ENCODE measurements at places on chromosomes 2 and 18.
A peak's percentile ranks its signal among the peaks of the same experiment; 100 is the strongest.

DNA sequence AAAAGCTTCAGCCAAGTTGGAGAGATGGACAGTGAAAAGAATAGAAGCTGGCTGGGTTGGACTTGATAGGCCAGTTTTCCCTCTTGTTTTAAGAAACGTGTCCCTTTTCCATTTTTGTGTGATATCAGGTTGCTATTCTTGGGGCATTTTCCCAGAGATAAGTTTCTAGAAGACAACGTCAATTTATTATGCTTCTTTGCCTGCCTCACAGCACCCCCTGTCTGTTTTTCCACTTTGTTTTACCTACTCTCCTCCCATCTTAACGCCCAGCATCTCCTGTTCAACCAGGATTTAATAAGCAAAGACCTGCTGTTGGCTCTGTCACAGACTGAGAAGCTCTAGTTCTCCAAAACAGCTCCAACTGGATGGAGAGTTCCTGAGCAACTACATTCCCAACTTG is 317.8 kb upstream of the ZNF521 start:
- DNase-seq = no peak

- no peak for DNase-seq
These were observed 292.5 kb upstream of the CNTNAP5 start for GRCh38 chr2:123732563-123732962.

- no peak for DNase-seq
These were observed 48.3 kb downstream of the WDFY1 start for GRCh38 chr2:223896833-223897311.

DNA sequence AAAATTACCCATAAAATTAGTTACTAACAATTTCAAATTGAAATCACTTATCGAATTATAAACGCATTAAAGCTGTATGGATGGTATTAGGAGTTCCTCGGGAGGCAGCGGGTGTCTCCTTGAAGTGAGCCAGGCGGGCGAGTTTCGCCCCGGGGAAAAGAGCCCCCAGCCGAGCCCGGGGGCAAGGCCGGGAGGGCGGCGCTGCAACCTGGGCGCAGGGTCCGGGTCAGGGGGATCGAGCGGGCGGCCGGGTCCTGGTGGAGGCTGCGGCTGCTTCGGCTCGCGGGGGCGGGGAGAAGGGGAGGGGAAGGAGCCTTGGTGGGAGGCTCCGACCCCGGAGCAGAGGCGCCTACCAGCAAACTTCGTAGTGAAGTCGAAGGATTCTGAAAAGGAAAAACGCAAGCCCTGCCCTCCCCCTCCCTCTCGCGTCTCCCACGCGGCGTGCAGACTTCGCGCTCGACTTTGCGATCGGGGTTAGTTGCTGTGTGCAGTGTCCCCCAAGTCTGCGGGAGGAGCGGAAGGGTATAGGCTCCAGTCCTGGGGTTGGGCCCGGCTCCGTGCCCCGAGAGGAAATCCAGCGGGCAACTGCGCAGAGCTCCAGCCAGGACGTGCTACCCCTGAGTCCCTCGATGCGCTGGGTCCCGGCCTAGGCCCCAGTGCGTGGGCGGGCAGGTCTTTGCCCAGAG is 140.8 kb downstream of the MEIS1 start:
- DNase-seq = peak; percentile 42

- DNase-seq = peak; percentile 76
These were observed 227.6 kb downstream of the SEPTIN10 start for GRCh38 chr2:109386004-109386695.

DNA sequence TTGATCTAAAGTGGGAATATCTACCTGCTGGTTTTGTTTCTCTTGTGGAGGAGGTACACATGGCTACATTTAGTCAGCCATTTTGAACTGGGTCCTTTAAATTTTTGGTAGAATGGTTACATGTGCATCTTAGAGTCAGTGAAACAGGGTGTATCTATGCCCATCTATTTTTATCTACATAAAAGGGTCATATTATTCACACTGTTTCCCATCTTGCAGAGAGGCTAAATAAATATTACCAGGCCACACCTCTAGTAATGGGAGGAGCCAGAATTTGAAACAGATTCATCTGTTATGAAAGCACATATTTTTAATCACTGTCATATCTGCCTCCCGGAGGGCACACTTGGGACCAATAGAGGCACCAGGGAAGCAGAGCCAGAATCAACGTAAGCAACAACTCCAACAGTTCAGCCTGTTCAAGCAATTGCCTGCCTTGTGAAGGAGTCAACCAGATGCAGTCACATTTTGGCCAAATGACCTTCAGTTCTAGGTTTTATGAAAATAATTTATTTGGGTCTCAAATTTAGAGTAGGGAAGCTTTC is 376.8 kb downstream of the TSN start:
- DNase-seq = no peak

- DNase-seq = no peak
These were observed 11.5 kb upstream of the RNU4ATAC start for GRCh38 chr2:121519153-121519552.

- no peak for DNase-seq
These were observed 25.5 kb upstream of the STAT4 start for GRCh38 chr2:191176305-191176704.

- DNase-seq = peak; percentile 45
These were observed 941.1 kb upstream of the FANCL start for GRCh38 chr2:59182249-59182648.

DNA sequence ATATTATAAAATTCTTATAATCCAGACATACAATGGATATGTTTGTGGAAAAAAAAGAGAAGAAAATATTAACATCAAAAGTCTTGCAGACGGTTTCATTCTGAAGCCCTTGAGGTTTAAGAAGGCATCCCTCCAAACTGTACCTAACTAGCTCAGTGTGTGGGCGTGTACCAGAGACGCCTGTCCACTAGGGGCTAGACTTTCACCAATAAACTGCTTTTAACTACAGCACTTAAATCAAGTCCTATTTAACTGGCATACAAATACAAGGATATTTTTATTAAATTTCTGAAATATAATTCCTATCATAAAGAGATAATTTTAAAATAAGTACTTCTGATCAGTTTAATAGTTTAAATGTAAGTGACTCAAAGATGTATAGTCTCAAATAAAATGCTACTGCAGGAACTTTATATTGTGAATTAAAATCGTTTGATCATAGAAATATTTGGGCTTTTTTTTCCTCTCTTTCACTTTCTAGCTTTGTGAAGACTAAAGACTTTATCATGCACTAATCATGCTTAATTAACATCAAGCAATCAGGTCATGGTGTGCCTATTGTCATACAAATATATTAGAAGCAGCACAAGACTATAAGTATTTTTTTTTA is 437.7 kb downstream of the SATB2 start:
- peak; percentile 4 for DNase-seq

DNA sequence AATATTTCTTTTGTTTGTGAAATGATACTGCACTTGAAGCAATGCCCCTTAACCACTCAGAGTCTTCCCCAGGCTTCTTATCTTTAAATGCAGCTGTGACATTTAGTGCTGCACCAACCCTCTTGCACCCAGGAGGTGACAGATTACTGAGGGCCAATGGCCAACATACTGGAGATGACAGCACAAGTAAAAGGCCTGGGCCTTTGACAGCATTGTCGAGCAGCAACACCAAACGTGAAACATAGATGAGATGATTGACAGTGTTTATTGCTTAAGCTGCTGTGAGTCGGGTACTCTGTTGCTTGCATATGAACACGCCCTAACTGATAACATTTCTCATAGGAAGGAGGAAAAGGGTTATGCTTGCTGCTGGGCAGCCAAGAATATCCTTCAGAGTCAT is 80.3 kb downstream of the THNSL2 start:
- DNase-seq = no peak

- DNase-seq = peak; percentile 80
These were observed 370.8 kb downstream of the OSR1 start for GRCh38 chr2:18987592-18988073.

DNA sequence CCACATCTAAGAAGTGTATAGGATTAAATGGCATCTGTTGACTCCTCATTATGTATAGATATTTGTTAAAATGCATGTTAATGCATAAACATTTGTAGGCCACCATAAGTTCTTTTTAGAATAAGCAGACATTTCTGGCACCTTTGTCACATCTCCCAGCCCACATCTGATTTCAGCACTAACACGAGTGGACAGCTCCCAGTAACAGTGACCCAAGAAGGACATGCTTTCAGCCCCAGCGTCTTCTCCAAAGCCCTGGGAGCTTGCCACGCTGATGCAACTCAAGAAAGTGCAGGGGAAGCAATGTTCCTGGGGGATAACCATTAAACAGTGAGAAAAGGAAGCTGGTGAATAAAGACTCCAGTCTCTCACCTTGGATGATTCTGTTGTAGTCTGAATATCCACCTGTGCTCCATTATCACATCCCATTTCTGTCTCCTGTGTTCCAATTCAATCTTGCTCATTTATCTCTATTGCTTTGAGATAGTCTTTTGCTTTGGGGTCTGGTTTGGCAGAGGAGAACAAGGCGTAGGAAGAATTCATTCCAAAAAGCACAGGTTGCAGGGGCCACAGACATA is 182.6 kb upstream of the THSD7B start:
- no peak for DNase-seq

DNA sequence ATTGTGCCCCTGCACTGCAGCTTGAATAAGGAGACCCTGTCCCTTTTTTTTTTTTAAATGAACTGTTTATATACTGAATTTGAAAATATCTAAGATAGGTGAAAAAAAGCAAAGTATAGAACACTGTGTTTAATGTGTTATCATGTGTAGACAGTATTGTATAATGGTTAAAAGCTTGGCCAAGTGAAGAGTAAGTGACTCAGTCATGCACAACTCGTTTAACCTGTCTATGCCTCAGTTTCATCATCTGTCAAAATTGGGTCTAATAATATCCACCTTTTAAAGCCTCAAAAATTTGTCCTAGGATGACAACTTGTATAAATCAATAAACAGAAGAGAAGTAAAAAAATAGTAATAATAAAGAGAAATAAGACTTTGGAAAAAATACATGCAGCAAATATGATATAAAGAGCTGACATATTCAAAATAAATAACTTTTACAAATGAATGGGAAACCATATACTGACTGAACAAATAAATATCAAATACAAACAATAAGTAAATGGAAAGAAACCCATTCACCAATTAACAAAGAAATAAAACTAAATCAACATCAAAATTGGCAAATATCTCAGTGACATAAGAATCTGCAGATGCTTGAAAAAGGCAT is 113.7 kb downstream of the C2orf74 start:
- no peak for DNase-seq

GRCh38 chr18:49639643-49640391 is 78.0 kb downstream of the LIPG start:
- DNase-seq = no peak

DNA sequence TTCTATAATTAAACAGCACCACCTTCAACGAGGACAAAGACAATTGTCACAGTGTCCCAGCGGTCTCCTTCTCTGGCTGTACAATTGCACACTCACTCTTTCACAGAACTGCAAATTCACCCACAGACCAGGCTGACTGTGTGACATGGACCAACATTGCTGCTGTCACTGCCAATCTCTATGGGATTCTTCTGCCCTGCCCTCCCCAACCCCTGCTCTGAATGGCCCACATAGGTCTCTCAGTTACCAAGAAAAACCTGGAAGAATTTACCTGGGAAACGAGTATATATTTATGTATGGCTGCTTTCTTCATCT is 26.5 kb downstream of the LRRC30 start:
- DNase-seq = no peak

- DNase-seq = no peak
These were observed 40.2 kb downstream of the MYOM1 start for GRCh38 chr18:3179430-3180089.

DNA sequence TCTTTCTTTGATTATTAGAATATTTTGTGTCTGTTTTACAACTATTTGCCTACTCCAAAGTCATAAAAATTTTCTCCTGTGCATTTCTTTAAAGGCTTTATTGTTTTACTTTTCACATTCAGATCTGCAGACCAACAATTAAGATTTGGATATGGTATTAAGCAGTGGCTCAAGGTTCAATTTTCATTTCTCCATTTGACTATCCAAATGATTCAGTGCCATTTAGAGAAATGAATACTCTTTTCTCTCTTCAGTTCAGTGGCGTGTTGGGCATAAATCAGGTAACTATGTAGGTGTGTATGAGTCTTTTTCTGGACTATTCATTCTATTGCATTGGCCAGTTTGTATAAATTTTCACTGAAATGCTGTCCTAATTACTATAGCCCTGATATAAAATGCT is 57.3 kb upstream of the IL1R1 start:
- DNase-seq = no peak

DNA sequence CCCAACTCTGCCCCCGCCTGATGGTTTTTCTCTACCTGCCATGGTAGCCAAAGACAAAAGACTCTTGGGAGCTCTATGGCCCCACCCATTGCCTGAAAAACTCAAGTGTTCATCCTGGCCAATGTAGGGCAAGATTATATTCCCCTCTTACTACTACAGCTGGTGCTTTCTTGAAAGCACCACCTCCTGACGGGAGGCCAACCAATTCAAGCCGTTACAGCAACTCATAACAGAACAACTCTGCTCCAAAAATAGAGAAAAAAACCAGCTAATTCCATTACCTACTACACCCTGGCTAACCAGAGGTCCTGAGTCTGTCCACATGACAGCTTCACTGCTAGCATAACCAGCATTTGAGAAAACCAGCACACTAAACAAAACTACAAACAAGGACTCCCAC is 127.5 kb upstream of the GAREM1 start:
- DNase-seq = no peak

DNA sequence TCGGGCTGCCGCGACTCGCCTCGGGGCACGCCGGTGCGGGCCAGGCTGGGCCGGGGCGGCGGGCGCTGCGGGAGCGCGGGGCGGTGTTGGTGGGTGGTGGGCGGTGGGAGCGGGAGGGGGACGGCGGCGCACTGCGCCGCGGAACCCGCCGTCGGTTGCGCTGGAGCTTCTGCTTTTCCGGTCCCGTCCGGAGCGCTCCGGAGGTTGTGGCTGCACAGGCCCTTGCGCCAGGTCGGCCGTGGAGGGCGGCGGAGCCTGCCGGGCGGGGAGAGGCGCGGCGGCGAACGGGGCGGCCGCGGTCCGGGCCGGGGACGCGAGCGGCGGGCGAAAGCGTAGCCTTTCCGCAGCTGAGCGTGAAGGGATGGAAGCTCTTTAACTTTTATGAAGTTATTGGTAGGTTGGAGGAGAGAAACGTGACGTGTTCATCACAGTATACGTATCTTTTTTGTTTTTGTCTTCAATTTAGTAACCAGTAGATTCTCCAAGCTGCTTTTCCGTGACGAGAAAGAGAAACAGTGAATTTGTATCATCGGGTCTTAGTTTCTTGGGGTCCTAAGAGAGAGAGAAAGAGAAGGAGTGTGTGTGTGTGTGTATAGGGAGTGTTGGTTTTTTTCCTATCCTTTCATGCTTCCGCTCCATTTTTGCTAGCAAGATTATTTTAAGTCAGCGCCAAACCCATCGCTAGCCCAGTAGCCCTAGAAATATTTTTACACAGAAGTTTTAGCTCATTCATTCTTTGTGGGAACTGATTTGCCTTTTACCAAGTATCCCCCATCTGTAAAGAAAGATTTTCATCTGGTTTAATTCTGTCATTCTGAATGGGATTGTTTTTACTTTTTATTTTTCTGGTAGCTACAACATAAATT is 535 bp downstream of the ATG4B start:
- peak; percentile 16 for DNase-seq

DNA sequence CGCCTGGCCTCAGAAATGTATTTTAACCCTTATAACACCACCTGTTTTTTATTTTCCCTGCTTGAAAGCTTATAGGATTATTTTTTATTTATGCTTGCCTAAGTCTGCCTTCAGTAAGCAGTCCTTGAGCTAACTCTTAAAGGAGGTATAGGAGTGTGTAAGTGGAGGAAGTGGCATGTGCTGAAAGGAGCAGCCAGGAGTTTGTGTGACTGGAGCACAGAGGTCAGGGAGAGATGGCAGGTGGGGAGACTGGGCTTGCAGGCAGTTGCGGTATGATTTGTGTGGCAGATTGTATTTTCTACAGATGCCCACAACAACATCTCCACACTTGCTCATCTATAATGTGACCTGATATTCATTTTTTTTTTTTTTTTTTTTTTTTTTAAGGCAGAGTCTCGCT is 27.2 kb upstream of the PAIP2B start:
- no peak for DNase-seq

Data from SJSA1 (cell line).